A549 treated with ZK216348 at 1 μM for 4 hours (cell line): ENCODE measurements at places on chromosomes 3 and 15. TPM values are rescaled to one million over a fixed set of nuclear protein-coding genes. Genes with fewer than 3 reads are reported as not detected.

Gene SMCO1
- total RNA-seq = not detected in 5 replicates

Gene GOLGA6L4
- 0.61 to 1.7 TPM (median 0.82 TPM) in 5 replicates for total RNA-seq

Gene PLSCR2
- not detected in 5 replicates for total RNA-seq

Gene OIP5
- total RNA-seq = 11.9 to 15.8 TPM (median 13.8 TPM) in 5 replicates

Gene ACSBG1
- 0.09 to 0.51 TPM (median 0.39 TPM) in 5 replicates for total RNA-seq
